ENCODE measurements at places on chromosomes 5 and 9.

GRCh38 chr9:98101868-98102273 is 17.2 kb downstream of the TRIM14 start:
- peak; percentile 75 for DNase-seq

GRCh38 chr9:95181226-95181818 is 136.2 kb downstream of the FANCC start:
- no peak for DNase-seq

GRCh38 chr5:151694035-151694485 is 7.3 kb upstream of the SPARC start:
- no peak for DNase-seq

GRCh38 chr9:37517923-37518322 is 32.2 kb downstream of the POLR1E start:
- DNase-seq, result no peak

- DNase-seq, result no peak
Observed at GRCh38 chr9:134533850-134534588, 107.6 kb upstream of the COL5A1 start.

- DNase-seq, result no peak
Observed at GRCh38 chr9:131732636-131733289, 7.1 kb downstream of the RAPGEF1 start.

DNA sequence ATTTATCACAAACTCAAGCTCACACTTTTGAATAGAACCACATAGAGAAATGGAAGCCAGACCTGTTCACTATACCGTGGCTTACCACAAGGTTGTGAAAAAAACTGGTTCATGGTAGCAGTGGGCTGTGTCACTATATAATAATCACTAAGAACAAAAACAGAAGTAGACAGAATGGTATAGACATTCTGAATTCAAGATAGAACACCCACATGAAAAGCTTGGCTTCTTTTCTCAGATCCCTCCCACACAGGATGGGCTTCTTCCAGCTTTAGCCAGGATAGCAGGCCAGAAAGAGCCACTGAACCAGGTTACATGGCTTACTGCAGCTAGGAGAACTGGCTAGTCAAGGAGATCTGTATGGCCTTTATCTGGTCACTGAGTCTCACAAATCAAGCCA is 6.1 kb upstream of the NRG2 start:
- DNase-seq, result no peak
